AG09319 (cell line): ENCODE measurements at places on chromosomes 2 and 18.

DNA sequence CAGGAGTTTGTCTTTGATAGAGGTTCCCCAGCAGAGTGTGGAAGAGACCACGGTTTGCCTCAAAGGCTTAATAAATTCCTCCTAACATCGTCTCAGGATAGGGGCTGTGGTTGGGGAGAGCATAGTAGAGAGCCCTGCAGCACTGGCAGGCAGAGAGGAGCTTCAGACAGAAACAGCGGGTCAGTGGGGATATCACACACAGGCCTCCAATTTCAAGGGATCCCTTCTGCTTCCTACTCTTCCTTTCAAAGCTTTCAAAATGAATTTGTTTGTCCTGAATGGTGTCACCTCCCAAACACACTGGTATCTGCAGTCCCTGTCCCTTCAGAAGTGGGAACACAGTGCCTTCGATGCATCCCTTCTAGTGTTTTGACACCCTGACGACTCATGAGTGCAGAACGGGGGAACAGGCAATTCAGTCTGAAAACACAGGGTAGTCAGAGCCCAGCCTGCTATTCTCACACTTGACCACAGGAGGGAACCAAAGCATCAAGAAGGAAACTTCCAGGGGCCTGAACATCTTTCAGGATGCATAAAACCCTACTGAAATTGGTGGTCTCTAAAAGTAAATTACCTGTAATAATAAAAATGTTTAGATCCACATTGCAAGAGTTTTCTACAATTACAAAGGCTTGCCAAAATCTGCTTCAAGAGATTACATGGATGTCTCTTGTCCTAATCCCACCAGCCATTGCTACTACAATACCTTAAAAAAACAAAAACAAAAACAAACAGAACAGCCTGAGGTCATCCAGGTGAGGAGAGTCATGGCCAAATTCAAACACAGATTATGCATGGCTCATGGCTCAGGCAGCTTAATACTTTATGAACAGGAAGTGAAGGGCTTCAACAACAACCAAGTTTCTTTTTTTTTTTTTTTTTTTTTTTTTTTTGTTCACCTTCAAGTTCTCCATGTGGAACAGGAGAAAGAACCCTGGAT, 49.8 kb downstream of the SLC14A2 start:
- DNase-seq: peak; percentile 28

GRCh38 chr2:240452462-240453256, 17.2 kb downstream of the GPC1 start:
- DNase-seq: peak; percentile 14

DNA sequence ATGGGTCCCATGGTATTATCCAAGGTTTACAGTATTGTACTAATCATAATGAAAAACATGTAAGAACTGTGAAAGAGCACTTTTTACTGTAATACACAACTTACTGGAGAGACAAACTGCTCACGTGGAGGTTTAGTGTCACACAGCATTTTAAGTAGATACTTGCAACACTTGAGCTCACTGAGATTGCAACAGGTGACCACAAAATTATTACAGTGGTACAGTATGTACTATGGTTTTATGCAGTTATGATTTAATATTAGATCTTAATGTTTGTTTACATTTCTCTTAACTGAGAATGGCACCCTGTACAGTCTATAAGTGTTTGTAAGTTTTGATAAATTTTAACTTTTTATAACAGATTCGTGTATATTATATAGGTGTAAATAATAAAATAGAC, 118.6 kb upstream of the SKOR2 start:
- DNase-seq: no peak

GRCh38 chr2:241574911-241575623, 16.5 kb downstream of the BOK start:
- DNase-seq: no peak

- no peak for DNase-seq
Observed at GRCh38 chr2:241459520-241459919, 48.9 kb downstream of the STK25 start.

- DNase-seq: no peak
Observed at GRCh38 chr2:201938156-201938775, 95.4 kb upstream of the FZD7 start.

GRCh38 chr2:85694052-85695025, at the start of gene GNLY:
TSS of gene GNLY (plus strand) at chr2:85694358. CDS start at chr2:85694419, 61 bp downstream.
- no peak for DNase-seq

GRCh38 chr2:175976391-175977157, 25.5 kb downstream of the LNPK start:
- no peak for DNase-seq
